ENCODE measurements at places on chromosomes 5 and 9. TPM values are rescaled to one million over a fixed set of nuclear protein-coding genes. Genes with fewer than 3 reads are reported as not detected.

The TAF11L10 gene
- total RNA-seq = not detected

The OR1N1 gene
- total RNA-seq = not detected

The NR6A1 gene
- total RNA-seq = 1.7 TPM

The DENND1A gene
- 11.2 TPM for total RNA-seq

The KIAA0825 gene
- total RNA-seq = 0.35 TPM

The CCNB1 gene
- 249 TPM for total RNA-seq

The TMEM174 gene
- not detected for total RNA-seq

The DMRT3 gene
- total RNA-seq = not detected

The CSF1R gene
- 0.33 TPM for total RNA-seq

The ADGRD2 gene
- not detected for total RNA-seq

The GCNT1 gene
- 2.9 TPM for total RNA-seq

The SLC6A7 gene
- not detected for total RNA-seq

The PRR7 gene
- total RNA-seq = 41.0 TPM

The PCDH12 gene
- not detected for total RNA-seq

The TMEM8B gene
- total RNA-seq = 2.7 TPM

The GABRA6 gene
- total RNA-seq = not detected

The SHISAL2B gene
- not detected for total RNA-seq

The TXNDC8 gene
- not detected for total RNA-seq

The ENTPD2 gene
- total RNA-seq = 0.91 TPM

The NUTM2F gene
- total RNA-seq = not detected

The LSM11 gene
- total RNA-seq = 1.9 TPM

The FKTN gene
- total RNA-seq = 7.6 TPM

The FYB1 gene
- 19.0 TPM for total RNA-seq

The MEIKIN gene
- total RNA-seq = not detected

The WDR38 gene
- total RNA-seq = not detected

The SLC2A8 gene
- total RNA-seq = 8.9 TPM

The GADD45G gene
- total RNA-seq = 0.42 TPM

The TAF11L12 gene
- total RNA-seq = 0.14 TPM

The ESM1 gene
- not detected for total RNA-seq

The TAS2R1 gene
- not detected for total RNA-seq

The IL5 gene
- not detected for total RNA-seq

The LRRC70 gene
- total RNA-seq = 0.11 TPM

The NUTM2G gene
- not detected for total RNA-seq

The FAM81B gene
- not detected for total RNA-seq

The EIF4E1B gene
- total RNA-seq = not detected

The CARD9 gene
- 0.95 TPM for total RNA-seq

The PCDHGA12 gene
- not detected for total RNA-seq

The SV2C gene
- not detected for total RNA-seq

The SLIT3 gene
- 15.3 TPM for total RNA-seq
